Activated CD4-positive, alpha-beta T cell treated with anti-CD3 and anti-CD28 coated beads, Interleukin-2, amount 50 U/mL, for 4 hours (primary cell): ENCODE measurements at places on chromosomes 1 and 21.

DNA sequence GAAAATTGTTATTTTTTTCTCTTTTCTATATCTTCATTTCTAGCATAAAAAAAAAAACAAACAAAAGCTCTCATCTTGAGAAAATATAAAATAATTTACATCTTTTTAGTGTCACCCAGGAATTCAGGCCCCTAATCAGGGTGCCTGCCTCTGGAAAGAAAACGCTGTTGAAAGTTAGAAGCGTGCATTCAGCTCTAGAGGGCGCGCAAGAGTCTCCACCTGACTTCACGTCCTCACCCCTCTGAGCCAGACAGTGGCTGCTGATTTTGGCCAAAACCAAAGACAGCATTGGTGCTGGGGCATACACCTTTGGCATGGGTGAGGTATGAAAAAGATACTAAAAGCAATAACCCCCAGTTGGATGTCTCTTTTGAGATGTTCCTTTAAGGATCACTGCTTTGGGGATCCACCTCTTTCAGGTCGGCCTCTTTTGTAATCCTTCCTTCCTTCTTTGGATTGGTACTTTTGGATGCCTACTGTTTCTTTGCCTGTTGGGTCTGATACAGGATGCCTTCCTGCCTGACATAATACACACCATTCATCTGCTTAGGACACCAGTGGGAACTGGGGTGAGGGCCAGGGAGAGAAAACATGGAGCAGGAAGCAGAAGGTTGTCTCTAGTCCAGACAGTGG is 77.6 kb upstream of the CHRM3 start:
- DNase-seq: peak; percentile 7

DNA sequence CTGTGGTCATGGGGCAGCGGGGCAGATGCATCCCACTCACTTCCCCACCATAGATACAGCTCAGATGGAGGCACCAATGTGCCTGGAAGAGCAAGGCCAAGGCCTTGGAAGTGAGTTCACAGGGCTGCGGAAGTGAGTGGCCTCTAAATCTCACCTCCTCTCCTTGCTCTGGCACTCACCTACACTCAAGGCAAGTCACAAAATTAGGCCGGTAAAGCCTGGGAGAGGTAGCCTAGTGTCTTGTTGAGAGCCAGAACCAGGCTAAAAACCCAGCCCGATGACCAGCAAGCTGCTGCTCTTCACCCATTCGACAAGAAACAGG is 57.5 kb downstream of the SSBP3 start:
- no peak for DNase-seq

DNA sequence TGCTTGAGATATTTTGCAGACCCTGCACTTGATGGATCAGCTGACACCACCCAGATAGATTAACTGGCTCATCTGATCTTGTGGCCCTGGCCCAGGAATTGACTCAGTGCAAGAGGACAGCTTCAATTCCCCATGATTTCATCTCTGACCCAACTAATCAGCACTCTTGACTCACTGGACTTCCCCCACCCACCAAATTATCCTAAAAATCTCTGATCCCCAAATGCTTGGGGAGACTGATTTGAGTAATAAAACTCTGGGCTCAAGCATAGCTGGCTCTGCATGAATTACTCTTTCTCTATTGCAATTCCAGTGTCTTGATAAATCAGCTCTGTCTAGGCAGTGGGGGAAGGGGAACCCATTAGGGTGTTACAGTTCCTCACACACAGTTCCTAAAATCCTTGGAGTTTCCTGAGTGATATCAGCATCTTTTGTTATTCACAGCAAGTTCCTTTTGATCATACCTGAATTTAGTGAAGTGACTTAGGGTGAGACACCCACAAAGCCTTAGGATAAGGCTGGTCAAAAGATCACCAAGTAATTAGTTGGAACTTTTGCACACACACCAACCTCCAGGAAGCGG is 104.2 kb downstream of the COP1 start:
- DNase-seq: no peak

- DNase-seq: no peak
These were observed 13.2 kb upstream of the SLC41A1 start for GRCh38 chr1:205826016-205826806.

DNA sequence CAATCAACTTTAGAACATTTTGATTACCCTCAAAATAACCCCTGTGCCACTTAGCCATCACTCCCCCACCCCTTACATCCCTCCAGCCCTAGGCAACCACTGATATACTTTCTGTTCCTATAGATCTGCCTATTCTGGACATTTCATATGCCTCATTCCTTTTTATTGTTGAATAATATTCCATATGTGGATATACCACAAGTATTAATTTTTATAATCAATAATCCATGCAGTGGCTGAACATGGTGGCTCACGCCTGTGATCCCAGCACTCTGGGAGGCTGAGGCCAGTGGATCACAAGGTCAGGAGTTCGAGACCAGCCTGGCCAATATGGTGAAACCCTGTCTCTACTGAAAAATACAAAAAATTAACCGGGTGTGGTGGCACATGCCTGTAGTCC is 20.1 kb upstream of the MED18 start:
- no peak for DNase-seq

DNA sequence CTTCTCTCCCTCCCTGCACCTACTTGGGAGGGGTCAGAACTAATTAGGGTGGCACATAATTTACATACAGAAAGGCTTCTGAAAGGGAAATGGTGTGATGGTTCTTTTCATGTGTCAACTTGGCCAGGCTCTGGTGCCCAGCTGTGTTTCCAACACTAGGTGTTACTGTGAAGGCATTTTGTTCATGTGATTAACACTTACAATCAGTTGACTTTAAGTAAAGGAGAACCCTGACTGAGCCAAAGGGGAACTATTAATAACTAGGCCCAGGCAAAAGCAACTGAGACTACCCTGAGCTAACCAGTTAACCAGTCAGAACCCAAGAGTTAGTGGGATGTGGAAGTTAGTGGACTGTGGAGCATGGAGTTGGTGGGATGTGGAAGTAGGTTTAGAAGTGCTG is 114.9 kb downstream of the SEC16B start:
- DNase-seq: no peak

- no peak for DNase-seq
These were observed 708.4 kb downstream of the KCNT2 start for GRCh38 chr1:195899762-195900352.

- no peak for DNase-seq
These were observed 11.3 kb upstream of the MAB21L3 start for GRCh38 chr1:116099919-116100318.

DNA sequence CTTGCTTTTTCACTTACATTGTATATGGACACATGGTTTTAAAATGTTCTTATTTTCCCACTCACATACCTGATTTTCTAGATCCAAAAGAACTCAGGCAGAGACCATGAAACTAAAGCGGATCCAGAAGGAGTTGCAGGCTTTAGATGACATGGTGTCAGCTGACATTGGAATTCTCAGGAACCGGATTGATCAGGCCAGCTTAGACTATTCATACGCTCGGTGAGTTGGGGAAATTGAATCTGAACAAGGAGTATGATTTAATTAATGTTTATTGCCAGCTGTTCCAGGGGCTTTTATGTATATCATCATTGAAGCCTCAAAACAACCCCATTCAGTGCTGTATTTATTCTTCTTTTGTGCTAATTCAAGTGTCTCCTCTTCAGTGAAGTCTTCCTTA is 12.7 kb downstream of the GORAB start:
- DNase-seq: no peak

DNA sequence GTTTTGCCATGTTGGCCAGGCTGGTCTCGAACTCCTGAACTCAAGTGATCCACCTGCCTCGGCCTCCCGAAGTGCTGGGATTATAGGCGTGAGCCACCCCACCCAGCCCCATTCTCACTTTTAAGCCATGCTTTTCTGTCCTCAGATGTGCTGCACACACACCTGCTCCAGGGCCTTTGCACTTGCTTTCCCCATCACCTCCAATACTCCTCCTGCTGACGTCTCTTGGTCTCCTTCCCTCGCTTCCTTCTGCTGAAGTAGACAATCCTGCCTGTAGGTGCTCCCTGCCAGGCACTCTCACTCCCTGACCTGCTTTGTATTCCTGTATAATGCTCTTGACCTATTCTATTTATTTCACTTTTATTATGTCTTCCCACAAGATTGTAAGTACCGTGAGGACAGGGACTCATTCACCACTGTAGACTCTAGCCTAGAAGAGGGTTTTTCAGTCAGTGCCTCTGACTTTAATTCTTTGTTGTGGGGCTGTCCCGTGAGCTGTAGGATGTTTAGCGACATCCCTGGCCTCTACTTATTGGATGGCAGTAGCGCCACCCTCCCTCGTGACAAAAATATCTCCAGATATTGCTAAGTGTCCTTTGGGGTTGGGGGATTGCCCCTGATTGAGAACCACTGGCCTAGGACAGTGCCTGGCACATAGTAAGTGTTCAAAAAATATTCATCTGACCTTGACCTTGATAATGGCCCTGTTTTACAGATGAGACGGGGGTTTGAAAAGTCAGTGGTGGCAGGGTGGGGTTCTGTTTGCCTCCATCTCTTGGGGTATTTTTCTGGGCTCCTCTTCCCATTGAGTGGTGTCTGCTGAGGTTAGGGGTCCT is 4.6 kb downstream of the TNFRSF1B start:
- no peak for DNase-seq

- DNase-seq: no peak
These were observed 14.4 kb downstream of the INAVA start for GRCh38 chr1:200909071-200909470.

GRCh38 chr1:242428399-242429190 is 95.9 kb downstream of the PLD5 start:
- no peak for DNase-seq

DNA sequence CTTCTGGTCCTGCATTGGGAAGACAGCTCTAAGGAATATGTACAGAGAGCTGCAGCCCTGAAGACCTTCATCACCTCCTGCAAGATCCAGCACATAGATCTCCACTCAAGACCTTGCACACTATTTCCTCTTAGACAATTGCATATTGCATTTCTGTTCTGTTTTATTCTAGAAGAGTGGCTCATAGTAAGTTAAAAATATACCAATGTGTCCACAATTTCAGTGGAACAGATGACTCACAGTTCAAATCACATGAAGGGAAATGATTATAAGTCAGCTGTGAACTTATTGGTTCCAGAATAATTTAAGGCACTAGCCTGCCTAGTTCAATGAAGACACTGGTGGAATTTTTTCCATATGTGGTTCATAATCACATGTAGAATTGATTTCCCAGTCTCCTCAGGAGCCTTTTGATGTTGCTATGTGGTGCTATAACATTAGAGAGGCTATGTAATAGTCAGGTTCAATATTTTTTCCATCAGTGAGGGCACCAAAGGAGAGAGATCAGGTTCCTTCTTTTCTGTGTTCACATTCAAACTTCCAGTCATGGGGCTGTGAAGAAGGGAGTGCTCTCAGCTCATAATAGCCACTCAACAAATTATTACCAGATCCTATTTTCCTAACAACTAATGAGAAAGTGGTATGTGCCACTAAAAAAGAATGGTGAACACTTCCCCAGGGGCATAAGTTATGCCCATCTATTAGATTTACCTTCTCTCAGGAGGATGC is 9.8 kb upstream of the AK5 start:
- no peak for DNase-seq

DNA sequence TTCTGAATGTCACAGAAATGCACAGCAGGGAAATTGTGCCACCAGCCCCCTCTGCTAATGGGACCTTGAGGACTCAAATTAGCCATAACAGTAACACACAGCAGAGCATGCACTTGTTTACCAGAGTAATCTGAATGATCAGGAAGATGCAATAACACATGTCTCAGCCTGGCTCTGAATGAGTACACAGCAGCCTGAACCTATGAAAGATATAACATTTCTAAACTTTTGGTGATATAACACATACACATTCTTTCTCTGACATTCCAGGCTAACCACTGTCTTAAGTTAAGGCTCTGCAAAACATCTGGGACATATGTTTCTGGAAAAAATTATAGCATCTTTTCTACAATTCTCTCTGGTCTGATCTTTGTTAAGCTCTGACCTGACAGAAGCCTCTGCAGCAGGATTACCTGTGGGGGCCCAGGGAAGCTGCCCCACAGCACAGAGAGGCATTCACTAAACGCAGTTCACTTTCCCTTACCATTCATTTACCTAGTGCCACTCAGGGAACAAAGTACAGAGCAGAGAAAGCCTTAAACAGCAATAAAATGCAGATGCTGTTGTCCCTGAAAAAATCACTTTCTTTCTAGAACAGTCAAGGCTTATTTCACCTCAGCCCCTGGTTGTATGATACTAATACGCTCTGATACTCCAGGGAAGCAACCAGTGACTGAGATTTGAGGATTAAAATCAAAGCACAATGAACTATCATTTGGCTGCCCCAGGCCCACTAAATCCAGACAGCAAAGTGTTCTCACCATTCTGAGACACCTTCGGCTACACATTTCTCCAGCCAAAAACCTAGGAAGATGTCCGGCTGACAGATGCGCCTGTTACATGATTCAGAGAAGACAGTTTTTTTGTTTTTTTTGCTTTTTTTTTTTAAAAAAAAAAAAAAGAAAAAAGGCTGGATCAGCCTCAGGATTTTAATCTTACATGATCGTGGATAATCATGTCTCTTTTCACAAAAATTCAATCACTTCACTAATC is 54.0 kb upstream of the CNN3 start:
- DNase-seq: no peak

- DNase-seq: no peak
These were observed 7.4 kb downstream of the GBP4 start for GRCh38 chr1:89191314-89191713.

- DNase-seq: no peak
These were observed 89.2 kb downstream of the GPR88 start for GRCh38 chr1:100627054-100627716.

DNA sequence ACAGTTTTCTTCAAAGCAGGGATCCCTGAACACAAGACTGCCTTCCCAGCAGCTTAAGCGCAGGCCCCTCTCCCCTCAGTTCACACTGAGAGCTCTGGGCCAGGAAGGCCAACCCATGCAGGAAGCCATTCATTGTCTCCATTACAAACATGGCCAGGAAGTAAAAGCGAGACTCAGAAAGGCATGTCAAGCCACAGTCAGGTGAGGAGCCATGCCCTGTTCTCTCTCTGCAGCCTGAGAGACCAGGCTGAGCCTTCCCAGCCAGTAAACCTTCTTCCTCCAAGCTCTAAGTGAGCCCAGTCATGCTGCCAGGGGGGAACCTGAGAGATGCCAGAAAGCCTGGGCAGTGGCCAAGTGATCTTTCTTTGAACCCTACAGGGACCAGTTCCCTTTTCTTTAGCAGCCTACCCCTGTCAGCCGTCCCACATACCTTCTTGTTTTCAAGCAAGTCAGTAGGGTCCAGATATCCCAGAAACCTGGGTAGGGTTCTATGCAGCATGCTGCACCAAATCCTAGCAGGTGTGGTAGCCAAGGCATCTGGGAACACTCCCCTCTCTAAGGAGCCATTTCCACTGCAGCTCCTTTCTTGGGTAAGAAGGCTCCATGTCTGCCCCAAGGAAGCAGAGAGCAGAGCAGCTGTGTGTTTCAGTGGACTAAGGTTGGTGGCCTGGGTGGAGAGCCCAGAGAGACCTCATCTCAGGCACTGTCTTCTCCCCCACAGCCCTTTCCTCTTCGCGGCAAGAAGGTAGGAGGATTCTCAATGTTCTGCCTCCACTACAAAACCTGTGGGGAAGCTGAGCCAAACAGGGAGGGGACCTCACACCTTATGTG is 977 bp downstream of the TRAF3IP3 start:
- DNase-seq: peak; percentile 21
